Activated gamma-delta T cell treated with anti-CD3 and anti-CD28 coated beads, Interleukin-2, amount 50 U/mL, for 16 hours (primary cell): ENCODE measurements at places on chromosomes 1 and 21.
A peak's percentile ranks its signal among the peaks of the same experiment; 100 is the strongest.

GRCh38 chr1:160795951-160796383 lies at the start of gene LY9:
TSS of gene LY9 (plus strand) at chr1:160796174. CDS start at chr1:160796188, 14 bp downstream.
- DNase-seq, result peak; percentile 72

DNA sequence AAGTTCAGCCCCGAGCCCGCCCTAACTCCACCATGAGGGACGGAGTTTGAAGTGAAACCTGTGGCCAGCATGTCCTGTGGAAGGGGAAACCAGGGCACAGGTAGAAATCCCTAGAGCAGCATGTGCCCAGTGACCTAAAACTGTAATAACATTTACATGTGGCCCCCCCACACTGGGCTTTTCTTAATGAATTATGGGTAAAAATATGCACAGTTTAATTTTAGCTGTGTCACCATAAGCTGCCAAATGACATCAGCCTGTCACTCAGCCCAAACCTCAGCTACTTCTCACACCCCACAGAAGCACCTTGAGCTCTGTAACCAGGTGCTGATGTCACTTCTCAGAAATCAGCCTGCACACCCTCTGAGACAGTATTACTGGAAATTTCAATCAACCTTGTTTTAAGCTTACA lies 50.0 kb upstream of the SLC19A1 start:
- peak; percentile 54 for DNase-seq

- DNase-seq, result no peak
Observed at GRCh38 chr1:45297666-45298356, 28.9 kb upstream of the HPDL start.

DNA sequence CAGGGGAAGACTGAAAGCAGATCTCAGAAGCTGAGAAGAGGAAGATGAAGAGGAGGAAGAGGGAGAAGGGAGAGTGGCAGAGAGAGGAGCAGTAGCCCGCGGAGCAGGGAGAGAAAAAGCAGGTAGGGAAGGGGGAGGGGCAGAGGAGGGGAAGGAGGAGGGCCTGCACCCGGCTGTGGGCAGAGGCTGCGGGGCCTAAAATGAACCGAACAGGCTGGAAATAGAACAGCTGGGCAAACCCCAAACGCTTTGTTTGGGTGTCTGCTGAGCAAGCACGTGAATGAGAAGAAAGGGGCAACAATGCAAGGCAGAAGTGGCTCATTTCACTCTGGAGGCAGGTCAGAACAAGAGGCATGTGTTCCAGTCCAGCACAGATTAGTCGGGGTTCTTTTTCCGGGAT lies 33.5 kb downstream of the KCNC4 start:
- DNase-seq, result no peak

DNA sequence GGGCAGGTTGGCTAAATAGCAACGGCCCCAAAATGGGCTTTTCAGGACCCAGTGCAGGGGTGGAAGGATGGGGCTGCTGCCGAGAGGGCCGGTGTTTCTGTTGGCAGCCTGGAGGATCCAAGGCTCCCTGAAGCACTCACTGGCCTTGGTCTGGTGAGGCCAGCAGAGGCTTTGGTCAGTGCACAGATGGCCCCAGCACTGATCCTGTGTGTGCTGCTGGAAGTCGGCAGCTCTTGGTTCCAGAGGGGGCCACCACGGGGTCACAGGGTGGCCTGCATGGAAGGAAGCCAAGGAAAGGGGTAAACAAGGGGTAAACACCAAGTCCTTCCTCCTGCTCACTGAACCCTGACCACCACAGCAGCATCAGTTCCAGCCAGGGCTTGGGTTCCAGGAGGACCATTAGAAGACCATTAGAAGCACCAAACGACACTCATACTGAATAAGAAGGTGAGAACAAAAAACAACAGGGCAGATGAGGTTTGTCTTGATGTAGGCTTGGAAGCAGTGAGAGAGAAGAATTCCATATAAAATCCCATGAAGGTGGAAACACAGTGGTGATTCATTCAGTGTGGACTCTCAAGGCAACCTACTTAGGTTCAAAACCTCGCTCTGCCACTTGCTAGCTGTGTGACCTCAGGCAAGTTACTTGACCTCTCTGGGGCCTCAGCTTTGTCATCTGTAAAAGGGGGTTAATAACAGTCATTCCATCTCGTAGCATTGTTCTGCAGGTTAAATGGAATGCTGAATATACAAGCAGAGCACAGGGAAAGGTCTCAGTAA lies 184.5 kb downstream of the RUNX1 start:
- no peak for DNase-seq

GRCh38 chr1:228415853-228416216 lies 826 bp downstream of the TRIM17 start:
- no peak for DNase-seq

GRCh38 chr1:88727205-88727604 lies 43.1 kb downstream of the PKN2 start:
- DNase-seq, result no peak

- no peak for DNase-seq
Observed at GRCh38 chr1:233721004-233721595, 107.2 kb downstream of the KCNK1 start.

- DNase-seq, result no peak
Observed at GRCh38 chr21:14403681-14404318, 20.9 kb upstream of the HSPA13 start.

DNA sequence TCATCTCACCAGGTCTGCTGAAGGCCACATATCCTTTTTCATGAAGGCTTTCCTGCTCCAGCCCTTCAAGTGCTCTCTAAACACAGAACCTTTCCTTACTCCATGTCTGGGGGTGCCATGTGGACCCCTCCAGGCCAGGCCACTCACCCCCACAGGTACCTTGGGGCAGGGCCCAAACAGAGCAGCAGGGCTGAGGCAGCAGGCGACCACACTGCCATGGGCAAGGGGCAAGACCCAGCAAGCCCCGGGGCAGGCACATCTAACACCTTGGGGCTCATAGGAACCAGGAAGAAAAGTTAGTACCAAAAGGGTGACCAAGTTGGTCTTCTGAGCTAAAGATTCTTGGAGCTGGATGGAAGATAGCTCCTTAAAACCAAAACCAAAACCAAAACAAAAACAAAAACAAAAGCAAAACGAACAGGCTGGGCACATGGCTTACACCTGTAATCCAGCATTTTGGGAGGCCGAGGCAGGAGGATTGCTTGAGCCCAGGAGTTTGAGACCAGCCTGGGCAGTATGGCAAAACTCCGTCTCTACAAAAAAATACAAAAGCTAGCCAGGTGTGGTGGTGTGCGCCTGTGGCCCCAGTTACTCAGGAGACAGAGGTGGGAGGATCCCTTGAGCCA lies 63.7 kb downstream of the MRPL37 start:
- DNase-seq, result no peak

DNA sequence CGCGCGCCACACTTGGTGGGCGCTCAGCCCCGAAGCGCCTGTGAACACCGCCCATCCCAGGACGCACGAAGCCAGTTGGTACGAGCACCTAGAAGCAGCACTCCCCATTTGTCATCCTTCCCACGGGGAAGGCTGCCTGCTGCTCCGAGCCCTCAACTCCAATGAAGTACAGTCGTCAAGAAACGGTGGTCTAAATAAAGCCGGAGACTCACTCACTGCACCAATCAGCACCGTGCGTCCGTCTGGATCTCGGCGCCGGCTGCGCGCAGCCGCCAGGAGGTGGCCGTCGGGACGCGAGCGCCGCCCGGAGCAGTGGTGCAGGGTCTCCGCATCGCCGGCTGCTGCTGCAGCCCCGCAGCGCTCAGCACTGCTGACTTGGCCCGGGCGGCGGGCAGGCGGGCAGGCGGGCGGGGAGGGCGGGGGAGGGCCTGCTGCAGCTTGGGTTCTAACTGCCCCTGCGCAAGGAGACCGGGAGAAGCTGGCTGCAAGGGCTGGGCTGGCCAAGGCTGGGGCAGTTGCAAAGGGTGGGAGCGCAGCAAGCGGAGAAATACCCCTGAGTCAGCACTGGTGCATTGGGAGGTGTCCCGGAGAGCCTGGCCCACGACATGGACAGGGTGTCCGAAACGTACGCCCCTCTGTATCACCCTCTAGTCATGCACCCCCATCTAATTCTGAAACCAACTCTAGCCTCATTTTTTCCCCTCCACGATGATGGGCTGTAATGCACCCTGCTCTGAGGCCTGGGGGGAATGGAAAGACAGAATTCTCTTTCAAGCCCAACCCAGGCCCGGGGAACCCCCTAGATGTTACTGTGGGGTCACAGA lies 35.8 kb upstream of the H6PD start:
- no peak for DNase-seq
